Epithelial cell of alveolus of lung (primary cell): ENCODE measurements at places on chromosomes 2 and 18. TPM values are rescaled to one million over a fixed set of nuclear protein-coding genes. Genes with fewer than 3 reads are reported as not detected.

Gene VSNL1
- 0.26 TPM in 1 of 2 replicates, not detected in the other for total RNA-seq

Gene ARHGAP15
- total RNA-seq: 1.4 and 3.0 TPM in 2 replicates

Gene TRIB2
- 48.5 and 154 TPM in 2 replicates for total RNA-seq

Gene GALNT13
- total RNA-seq: under 0.01 and 0.78 TPM in 2 replicates

Gene UGGT1
- total RNA-seq: 26.5 and 63.0 TPM in 2 replicates

Gene KCMF1
- total RNA-seq: 23.7 and 50.7 TPM in 2 replicates

Gene CCDC148
- under 0.01 TPM in 1 of 2 replicates, not detected in the other for total RNA-seq

Gene SLC19A3
- 1.0 and 1.9 TPM in 2 replicates for total RNA-seq

Gene CABYR
- 0.88 and 6.9 TPM in 2 replicates for total RNA-seq

Gene CTAGE1
- 0.13 TPM in 1 of 2 replicates, not detected in the other for total RNA-seq

Gene TWIST2
- 63.5 and 68.2 TPM in 2 replicates for total RNA-seq

Gene ERBB4
- total RNA-seq: under 0.01 TPM in 1 of 2 replicates, not detected in the other

Gene NDUFB3
- 60.0 and 66.7 TPM in 2 replicates for total RNA-seq

Gene RAD51AP2
- under 0.01 TPM in 1 of 2 replicates, not detected in the other for total RNA-seq

Gene C2orf80
- not detected in 2 replicates for total RNA-seq

Gene BMP10
- not detected in 2 replicates for total RNA-seq

Gene AMER3
- total RNA-seq: not detected in 2 replicates

Gene NAT8
- not detected in 2 replicates for total RNA-seq

Gene PARD6G
- 5.9 and 10.8 TPM in 2 replicates for total RNA-seq

Gene MOGAT1
- not detected in 2 replicates for total RNA-seq

Gene FIGN
- total RNA-seq: 1.0 and 5.3 TPM in 2 replicates
